ENCODE measurements at places on chromosomes 4 and X. TPM values are rescaled to one million over a fixed set of nuclear protein-coding genes. Genes with fewer than 3 reads are reported as not detected.

GRCh38 chr4:170325599-170325998, 235.8 kb upstream of the AADAT start:
- DNase-seq: no peak
- no peak overlapping the region for H3K4me3 ChIP-seq
- no peaks in the 10 kb centered on the region for H3K36me3 ChIP-seq
- no peaks in the 10 kb centered on the region for H3K27me3 ChIP-seq

DNA sequence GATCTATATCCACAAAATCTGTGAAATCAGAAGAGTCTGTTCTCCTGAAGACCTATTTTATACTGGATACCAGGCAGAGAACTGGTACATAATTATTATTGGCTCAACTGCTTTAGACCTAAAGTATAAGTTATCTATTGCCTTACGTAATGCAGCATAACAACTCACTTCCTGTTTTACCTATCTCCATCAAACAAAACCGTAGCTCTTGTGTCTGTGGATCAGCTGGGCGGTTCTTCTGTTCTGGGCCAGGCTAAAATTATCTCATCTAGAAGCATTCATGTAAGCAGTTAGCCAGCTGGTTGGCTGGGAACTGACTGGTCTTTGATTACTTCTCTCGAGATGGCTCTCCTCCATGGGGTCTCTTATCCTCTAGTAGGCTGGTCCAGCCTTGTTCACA, 57.8 kb downstream of the PPP1R2C start:
- H3K4me3 ChIP-seq: no peak overlapping the region
- H3K36me3 ChIP-seq: no peaks in the 10 kb centered on the region
- H3K27ac ChIP-seq: no peak overlapping the region
- no peak for DNase-seq

GRCh38 chrX:46759645-46759974, 692 bp upstream of the SLC9A7 start:
- peak overlapping the region; percentile 66 for H3K27ac ChIP-seq
- no peaks in the 10 kb centered on the region for H3K27me3 ChIP-seq
- peaks cover 27% of the 10 kb centered on the region for H3K4me1 ChIP-seq
- peak overlapping the region; percentile 98 for H3K4me3 ChIP-seq

PCYT1B gene
- total RNA-seq: not detected

DNA sequence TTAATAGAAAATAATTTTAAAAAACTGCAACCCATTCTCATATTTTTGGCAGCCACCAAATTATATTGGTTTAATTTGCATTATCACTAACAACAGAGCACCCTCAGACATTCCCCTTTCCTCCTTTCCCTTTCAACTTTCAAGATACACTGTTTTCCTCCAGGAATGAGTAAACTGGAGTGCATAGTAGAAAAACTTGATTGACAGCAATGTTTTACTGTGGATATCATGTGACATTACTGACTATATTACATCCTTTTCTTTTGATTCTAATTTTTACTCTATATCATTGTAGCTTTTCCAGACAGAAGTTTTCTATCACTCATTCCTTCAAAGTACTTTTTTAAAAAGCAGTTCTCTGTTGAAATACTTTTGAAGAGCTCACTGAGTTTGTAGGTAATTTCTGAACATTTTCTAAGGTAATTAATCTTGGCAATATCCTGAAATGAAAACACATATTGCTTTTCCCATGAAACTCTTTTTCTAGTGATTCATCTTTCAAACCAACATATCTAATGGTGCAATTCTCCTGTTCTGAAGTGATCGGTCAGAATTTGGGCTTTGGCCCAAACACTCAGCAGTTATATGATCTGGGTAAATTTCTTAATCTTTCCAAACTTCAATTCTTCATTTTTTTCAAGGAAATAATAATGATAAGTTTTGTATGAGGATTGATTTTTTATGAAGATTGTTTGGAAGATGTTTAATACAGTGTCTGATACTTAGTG, 920.4 kb upstream of the EPHA5 start:
- no peak overlapping the region for H3K4me3 ChIP-seq
- H3K36me3 ChIP-seq: no peaks in the 10 kb centered on the region
- H3K4me1 ChIP-seq: peaks cover 9% of the 10 kb centered on the region
- peak; percentile 60 for DNase-seq
- no peaks in the 10 kb centered on the region for H3K27me3 ChIP-seq

DNA sequence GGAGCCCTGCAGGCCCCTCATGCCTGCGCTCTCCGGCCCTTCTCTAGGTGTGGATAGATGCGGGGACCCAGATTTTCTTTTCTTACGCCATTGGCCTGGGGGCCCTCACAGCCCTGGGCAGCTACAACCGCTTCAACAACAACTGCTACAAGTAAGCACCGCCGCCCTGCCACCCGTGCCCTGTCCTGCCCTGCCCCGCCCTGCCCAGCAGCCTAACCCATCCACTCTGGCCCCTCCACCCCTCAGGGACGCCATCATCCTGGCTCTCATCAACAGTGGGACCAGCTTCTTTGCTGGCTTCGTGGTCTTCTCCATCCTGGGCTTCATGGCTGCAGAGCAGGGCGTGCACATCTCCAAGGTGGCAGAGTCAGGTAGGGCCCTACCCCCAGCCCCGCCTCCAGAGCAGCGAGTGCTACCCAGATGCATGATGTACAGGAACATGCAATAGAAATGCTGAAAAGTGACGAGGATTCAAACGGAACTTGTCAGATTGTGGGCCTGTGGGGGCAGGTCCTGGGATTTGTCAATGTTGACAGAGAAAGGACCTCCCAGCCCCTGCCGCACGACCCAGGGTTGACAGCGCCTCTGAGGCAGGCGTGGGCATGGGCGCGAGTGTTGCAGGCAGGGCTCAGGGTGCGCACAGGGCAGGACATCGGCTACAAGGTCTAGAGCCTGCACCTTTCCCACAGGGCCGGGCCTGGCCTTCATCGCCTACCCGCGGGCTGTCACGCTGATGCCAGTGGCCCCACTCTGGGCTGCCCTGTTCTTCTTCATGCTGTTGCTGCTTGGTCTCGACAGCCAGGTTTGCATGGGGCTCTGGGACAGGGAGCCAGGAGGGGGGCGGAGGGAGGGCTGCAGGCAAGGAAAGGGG, 5.7 kb downstream of the SLC6A8 start:
- no peaks in the 10 kb centered on the region for H3K36me3 ChIP-seq
- no peak for DNase-seq
- no peak overlapping the region for H3K4me3 ChIP-seq
- peaks cover 12% of the 10 kb centered on the region for H3K4me1 ChIP-seq

HOPX gene
- total RNA-seq: not detected

DNA sequence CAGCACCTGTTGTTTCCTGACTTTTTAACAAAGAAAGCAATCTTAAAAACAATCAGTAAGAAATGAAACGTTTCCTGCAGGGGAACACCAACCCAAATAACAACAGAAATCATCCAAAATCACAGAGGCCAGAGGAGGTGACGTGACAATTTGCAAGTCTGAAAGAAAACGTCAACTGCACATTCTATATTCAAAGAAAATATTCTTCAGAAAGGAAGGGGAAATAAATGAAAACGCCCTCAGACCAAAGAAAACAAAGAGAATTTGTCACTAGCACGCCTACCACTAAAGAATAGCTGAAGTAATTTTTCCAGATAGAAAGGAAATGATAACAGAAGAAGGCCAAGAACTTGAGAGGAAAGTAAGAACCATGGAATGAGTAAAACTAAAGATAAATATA, 74.4 kb downstream of the CASP3 start:
- no peaks in the 10 kb centered on the region for H3K36me3 ChIP-seq
- no peak for DNase-seq
- H3K27ac ChIP-seq: no peak overlapping the region
- no peak overlapping the region for H3K4me3 ChIP-seq

DNA sequence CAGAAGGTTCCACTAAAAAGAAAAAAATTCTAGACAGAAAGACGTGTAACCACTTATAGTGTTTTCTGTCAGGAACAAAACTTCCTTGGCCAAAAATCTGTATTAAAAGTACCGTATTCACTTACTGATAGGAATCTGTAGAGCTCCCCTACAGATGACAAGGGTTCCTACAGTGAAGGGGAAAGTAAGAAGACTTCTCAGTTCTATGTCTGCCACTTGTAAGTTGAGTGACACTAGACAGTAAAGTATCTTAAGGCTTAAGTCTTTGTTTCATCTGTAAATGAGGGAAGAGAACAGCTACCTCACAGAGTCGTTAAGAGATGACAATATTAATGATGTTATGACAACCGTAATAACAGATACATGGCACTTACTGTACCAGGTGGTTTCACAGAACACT, 3.3 kb downstream of the COQ2 start:
- no peaks in the 10 kb centered on the region for H3K27me3 ChIP-seq
- peaks cover 7% of the 10 kb centered on the region for H3K36me3 ChIP-seq
- peak; percentile 4 for DNase-seq
- H3K27ac ChIP-seq: no peak overlapping the region
- H3K4me1 ChIP-seq: peaks cover 27% of the 10 kb centered on the region
- H3K4me3 ChIP-seq: peak overlapping the region; percentile 44

GRCh38 chr4:16801356-16801755, 97.1 kb downstream of the LDB2 start:
- H3K4me3 ChIP-seq: no peak overlapping the region
- no peaks in the 10 kb centered on the region for H3K36me3 ChIP-seq
- no peaks in the 10 kb centered on the region for H3K4me1 ChIP-seq
- H3K27me3 ChIP-seq: peaks cover 31% of the 10 kb centered on the region
- H3K27ac ChIP-seq: no peak overlapping the region
- DNase-seq: no peak

- H3K4me3 ChIP-seq: no peak overlapping the region
- H3K4me1 ChIP-seq: peaks cover 14% of the 10 kb centered on the region
These were observed 238.4 kb upstream of the TEX13A start for GRCh38 chrX:105458846-105459245.

DNA sequence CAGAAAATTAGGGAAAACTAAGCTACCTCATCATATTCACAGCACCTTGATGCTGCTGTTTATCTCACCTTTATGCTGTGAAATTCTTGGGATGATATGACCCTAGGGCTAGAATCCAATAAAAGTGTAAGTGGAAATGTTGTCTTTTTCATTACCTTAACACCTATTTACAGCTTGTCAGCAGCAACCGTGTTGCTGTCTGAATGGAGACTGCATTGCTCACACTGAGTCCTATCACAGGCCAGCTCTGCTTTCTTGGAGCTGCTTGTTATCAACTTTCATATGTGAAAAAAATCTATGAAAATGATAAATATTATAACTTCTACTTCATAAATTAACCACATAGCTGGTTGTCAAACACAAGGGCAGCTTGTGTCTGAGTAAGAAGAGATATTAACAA, 789.5 kb downstream of the TECRL start:
- H3K4me1 ChIP-seq: 0 out of 2 replicates have a peak, but pooled peaks cover 3% of the 10 kb centered on the region
- no peak overlapping the region for H3K4me3 ChIP-seq
- no peak overlapping the region for H3K27ac ChIP-seq
- H3K27me3 ChIP-seq: no peaks in the 10 kb centered on the region

BANK1 gene
- total RNA-seq: 1.8 TPM

KIAA1210 gene
- total RNA-seq: 0.07 TPM

GRCh38 chr4:38145741-38146140, 185.5 kb downstream of the PTTG2 start:
- peak; percentile 28 for DNase-seq
- no peaks in the 10 kb centered on the region for H3K4me1 ChIP-seq
- no peaks in the 10 kb centered on the region for H3K36me3 ChIP-seq
- H3K27me3 ChIP-seq: no peaks in the 10 kb centered on the region

- H3K4me1 ChIP-seq: no peaks in the 10 kb centered on the region
- no peaks in the 10 kb centered on the region for H3K27me3 ChIP-seq
- H3K4me3 ChIP-seq: no peak overlapping the region
- no peak overlapping the region for H3K27ac ChIP-seq
- H3K36me3 ChIP-seq: no peaks in the 10 kb centered on the region
These were observed 8.4 kb downstream of the N4BP2 start for GRCh38 chr4:40065010-40065409.

ABCD1 gene
- total RNA-seq: 48.6 TPM

All from PC-3 (cell line).